ENCODE measurements at places on chromosomes 11 and 22.

DNA sequence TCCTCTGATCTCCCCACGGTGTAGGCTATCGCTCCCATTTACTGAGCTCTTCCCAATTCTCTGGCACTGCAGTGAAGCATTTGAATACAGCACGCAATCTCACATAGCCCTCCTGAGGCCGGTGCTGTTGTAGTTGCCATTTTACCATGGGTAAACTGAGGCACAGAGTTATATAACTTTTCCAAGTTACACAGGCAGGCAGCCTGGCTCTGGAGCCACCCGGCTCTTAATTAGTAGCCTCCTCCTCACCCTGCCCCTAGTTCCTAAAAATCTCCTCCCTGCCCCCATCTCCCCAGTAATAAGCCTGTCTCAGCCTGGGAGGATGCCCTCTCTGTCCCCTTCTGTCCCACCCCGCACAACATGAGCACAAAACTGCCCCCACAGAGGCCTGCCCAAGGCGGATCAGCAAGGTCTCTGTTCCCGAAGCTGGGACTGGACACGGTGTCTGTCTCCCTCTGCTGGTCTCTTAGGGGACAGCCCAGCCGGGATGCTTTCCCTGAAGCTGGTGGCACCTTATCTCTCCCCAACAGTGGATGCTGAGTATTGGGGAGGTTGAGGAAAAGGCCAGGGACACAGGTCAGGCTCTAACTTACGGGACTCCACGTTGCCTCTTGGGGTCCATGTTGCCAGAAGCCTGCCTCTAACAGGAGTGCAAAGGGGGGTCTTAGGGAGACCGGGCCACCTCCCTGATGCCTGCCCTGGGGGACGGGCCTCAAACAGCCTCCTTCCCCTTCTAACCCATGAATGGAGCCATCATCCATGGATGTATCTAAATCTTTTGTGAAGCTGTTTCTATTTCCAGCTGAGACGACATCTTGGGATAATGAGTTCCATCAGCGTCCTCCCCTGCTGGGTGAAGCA lies 9.1 kb upstream of the CLCF1 start:
- peak; percentile 79 for DNase-seq

DNA sequence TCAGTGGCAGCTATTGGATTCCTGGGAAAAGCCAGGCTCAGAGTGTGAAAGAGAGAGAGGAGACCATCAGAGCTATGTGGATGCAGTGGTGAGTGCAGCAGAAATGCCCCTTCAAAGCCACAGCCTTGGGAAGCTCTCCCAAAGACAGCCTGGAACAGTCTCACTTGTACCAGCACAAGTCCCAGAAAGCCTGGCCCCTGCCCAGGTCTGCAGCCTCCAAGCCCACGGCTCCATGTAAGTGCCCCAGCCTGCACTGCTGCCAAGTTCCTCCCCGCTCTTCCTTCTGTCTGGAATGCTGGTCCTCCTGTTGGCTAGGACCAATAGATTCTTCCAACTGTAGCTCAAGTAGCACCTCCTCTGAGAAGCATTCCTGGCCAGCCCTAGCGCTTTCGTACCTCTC lies 539.7 kb downstream of the MIAT start:
- no peak for DNase-seq

DNA sequence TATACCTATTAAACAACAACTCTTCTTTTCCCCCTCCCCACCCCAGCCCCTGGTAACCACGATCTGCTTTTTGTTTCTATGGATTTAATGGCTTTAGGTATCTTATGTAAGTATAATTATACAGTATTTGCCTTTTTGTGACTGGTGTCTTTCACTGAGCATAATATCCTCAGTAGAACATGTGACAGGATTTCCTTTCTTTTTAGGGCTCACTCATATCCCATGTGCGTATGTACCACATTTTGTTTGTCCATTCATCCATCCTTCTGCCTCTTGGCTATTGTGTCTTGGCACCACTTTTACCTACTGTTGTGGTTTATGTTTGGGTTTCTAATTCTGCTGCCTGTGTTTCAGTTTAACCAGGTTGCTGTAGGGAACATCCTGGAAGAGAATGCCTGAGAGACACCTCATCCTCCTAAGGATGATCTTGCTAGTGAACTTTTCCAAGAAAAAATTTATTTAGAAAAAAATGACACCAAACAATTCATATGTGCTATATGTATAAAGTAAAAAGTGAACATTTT lies 77.6 kb upstream of the SESN3 start:
- no peak for DNase-seq

DNA sequence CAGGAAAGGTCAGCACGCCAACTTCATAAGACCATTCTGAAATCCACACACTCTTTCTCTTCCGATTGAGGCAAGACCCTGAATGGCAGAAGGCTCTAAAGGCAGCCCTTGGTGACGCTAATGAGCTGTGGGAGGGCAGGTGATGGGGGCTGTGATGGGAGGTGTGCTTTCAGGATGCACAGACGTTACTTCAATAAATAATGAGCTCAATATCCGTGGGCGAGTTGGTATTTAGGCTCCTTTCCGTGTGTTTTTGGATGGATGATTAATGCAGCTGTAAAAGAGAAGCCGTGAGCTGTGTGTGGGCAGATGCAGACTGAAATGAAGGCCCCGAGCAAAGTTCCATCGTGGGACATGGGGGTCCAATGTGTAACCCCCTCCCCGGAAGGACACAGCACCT lies 130.6 kb upstream of the CSNK2A3 start:
- no peak for DNase-seq

GRCh38 chr11:101840704-101841103 lies 74.1 kb upstream of the CEP126 start:
- DNase-seq, result no peak

DNA sequence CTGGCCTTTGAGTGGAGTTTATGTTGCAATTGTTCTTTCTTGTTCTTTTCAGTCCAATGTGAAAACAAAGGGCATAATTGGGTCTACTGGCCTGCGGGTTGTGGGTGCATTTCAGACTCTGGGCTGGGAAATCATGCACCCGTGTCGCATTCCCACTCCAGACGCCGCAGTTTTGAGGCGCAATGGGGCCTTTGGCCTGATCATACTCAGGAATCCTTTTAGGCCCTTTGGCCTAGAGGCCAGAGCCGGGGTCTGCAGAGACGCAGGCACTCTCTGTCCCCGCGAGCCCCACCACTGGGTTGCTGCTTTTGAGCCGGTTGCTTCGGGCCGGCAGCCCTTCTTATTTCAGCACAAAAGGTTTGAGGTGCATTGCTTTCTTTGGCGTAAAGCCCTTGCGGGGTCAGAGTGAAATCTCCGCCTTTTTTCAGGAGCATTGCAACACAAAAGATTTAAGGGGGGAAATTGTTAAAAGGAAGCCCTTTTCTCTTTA lies 48.4 kb upstream of the DBX1 start:
- no peak for DNase-seq

- no peak for DNase-seq
Observed at GRCh38 chr22:45905326-45905923, 71.5 kb downstream of the WNT7B start.

- DNase-seq, result peak; percentile 48
Observed at GRCh38 chr22:20464096-20464614, 26.5 kb upstream of the SCARF2 start.

GRCh38 chr11:118924591-118925585 lies 838 bp downstream of the BCL9L start:
- no peak for DNase-seq

GRCh38 chr11:58928691-58929090 lies 10.6 kb upstream of the GLYATL1 start:
- DNase-seq, result no peak

DNA sequence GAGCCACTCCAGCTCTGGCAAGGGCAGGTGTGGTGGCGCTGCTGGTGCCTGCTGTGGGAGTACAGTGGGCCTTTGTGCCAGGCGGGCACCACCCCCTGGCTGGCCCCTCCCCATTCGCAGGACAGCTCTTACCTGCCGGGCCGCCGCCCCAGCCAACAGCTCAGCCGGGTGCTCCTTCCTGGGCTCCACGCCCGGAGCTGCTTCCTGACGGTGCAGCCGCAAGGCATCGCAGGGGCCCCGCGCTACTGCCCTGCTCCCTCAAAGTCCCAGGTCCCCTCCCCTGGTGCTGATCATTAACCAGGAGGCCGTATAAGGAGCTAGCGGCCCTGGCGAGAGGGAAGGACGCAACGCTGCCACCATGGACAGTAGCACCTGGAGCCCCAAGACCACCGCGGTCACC lies at the start of gene SLC5A1:
SLC5A1 (plus strand) TSS at position 338 of the 400 bp plus-strand sequence; CDS start at position 359, 21 bp downstream.
- DNase-seq, result no peak

DNA sequence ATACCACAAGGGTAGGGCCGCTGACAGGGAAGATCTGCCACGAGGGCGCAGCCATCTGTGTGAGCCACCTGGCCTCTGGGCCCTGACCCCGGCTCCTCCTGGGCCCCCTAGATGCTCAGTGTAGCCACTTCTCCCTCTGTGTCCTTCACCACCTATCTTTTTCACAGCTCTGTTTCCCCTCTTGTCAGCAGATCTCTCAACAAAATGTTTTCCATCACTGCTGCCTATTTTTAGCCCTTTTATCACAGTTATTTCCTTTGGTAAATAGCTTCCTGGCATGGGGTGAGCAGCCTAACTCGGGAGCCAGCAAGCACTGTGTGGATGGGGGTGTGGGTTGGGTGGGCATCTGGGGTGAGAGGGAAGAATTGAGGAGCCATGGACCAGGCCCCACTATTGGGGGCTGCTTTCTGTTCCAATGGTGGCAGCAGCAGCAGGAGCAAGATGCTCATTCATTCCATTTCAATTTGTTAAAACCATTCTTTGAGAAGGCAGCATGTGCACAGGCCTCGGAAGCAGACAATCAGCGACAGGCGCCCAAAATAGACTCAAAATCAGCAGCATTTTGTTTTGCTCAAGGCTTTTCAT lies 135.2 kb upstream of the NAV2 start:
- no peak for DNase-seq

GRCh38 chr11:33723238-33723881 lies 12.9 kb downstream of the CD59 start:
- no peak for DNase-seq

DNA sequence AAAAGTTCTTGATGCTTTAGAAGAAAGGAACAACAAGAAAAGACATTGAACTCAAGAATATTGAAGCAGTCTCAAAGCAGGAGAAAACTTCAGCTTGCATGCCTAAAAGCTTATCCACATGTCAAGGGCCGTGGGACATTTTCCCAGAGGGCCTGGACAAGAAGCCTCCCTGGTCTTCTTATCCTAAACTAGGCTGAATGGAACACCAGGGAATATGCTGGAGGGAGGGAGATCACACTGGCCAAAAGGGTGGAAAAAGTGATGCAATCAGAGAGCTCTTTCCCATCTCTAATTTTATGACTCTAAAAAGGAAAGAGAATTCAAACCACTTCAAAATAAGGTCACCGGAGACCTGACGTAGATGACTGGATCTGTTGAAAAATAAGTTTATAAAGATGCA lies 107.2 kb downstream of the MPPED2 start:
- no peak for DNase-seq

DNA sequence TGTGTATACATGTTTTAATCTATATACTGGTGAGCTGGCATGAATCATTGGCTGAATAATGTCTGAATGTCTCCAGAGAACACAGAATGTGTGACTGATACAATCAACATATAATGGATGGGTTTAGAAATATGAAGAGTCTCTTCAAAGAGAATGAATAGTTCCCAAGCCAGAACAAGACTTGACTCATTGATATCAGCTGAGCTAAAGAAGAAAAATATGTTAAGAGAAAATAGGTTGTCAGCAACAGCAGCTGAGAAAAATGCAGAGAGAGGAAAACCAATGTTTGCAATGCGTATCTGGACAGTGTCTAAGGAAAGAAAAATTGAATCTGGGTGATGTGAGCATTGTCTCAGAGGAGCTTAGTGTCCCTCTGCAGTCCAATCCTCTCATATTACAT lies 1281.8 kb upstream of the TENM4 start:
- no peak for DNase-seq

DNA sequence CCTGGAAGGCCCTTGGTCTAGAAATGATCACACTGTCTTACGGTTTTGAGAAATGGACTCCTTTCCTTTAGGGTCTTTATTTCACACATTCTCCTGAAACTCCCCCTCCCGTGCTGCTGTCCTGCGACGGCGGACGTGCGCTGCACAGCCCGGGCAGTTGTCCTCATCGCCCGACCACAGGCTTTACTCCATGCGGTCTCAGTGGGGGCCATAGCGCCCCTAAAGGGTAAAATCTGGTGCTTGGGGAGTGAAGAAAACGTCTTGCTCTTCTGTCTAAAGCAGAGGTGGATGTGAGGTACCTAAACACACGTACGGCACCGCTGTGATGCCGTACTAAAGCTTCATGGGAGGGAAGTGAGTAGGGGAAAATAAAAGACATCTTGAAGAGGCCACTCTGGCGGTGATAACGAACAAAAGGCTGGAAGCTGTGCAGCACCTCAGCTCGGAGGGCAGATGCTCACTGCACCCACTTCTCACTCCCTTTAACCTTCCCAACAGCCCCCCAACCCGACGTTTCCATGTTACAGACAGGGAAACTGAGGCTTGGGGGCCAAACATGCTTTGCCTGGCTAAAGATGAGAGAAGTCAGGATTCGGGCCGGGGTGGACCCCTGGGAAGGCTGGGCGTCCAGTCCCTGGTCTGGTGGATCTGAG lies 22.6 kb downstream of the MPPED1 start:
- DNase-seq, result no peak

- DNase-seq, result no peak
Observed at GRCh38 chr11:66315921-66316811, 678 bp downstream of the CD248 start.

GRCh38 chr11:126404367-126404766 lies 48.9 kb downstream of the ST3GAL4 start:
- no peak for DNase-seq

DNA sequence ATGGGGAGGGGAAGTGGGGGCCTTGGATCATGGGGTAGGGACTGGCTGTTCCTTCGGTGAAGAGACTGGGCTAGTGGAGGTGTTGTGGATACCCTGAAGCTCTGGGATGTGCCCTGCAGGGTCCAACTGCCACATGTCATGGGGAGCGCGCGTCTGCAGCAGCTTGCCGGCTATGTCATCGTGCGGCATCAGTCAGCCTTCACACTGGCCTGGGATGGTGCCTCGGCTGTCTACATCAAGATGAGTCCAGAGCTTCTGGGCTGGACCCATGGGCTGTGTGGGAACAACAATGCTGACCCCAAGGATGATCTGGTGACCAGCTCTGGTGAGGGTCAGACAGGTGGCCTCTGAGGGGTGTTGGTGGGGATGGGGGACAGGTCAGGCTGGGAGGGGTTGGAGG lies 9.9 kb downstream of the OTOG start:
- no peak for DNase-seq

GRCh38 chr11:114399490-114400215 lies 658 bp downstream of the C11orf71 start:
- DNase-seq, result no peak

- DNase-seq, result no peak
Observed at GRCh38 chr11:111459506-111460270, 52.5 kb downstream of the BTG4 start.

GRCh38 chr11:71237853-71238252 lies 14.5 kb downstream of the SHANK2 start:
- DNase-seq, result no peak

Measured in activated CD4-positive, alpha-beta T cell treated with anti-CD3 and anti-CD28 coated beads for 4 hours (primary cell).